HuH-7 (cell line): ENCODE measurements at places on chromosomes 16 and 17.

- DNase-seq, result no peak
These were observed 42.7 kb downstream of the TIMM22 start for GRCh38 chr17:1039511-1040215.

GRCh38 chr17:2108170-2108569, 53.3 kb downstream of the HIC1 start:
- no peak for DNase-seq

DNA sequence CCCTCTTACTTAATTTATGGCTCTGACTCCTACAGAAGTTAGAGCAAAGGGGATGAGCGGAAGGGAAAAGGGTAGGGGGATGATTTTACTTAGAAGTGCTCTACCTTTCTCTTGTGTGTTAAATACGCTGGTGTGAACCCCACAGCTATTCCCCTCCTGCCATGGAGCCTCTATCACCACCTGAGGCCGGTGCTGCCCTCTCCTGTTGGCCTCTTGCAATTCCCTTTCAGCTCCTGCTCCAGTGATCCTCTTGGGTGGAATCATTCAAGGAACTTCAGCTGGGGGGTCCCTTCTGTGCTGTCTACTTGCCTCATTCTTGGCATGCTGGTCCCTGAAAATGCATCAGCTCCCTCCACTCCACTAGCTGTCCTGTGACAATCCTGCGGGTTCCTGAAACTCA, 41.8 kb upstream of the CDH8 start:
- no peak for DNase-seq

DNA sequence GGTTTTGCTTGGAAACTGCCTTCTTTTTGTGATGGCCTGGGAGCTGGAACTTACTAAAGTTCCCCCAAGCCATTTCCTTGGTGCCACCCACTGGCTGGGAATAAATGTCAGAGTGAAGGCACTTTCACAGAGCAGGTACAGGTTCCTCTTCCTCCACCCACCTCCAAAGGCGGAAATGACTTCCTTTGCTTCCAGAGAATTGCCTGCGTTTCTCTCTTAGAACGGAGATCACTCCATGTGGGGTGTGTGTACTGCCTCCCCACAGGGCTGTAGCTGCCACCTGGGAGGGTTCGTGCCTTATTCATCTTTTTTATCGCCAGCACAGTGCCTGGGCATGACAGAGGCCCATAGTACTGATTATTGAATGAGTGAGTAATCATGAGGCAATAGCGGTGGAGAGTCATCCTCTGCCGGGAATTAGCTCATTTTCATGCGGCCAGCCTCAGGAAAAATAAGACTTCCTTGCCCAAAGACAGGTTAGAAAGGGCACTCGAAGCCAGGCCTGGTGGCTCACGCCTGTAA, 32.2 kb upstream of the HAS3 start:
- DNase-seq, result no peak

DNA sequence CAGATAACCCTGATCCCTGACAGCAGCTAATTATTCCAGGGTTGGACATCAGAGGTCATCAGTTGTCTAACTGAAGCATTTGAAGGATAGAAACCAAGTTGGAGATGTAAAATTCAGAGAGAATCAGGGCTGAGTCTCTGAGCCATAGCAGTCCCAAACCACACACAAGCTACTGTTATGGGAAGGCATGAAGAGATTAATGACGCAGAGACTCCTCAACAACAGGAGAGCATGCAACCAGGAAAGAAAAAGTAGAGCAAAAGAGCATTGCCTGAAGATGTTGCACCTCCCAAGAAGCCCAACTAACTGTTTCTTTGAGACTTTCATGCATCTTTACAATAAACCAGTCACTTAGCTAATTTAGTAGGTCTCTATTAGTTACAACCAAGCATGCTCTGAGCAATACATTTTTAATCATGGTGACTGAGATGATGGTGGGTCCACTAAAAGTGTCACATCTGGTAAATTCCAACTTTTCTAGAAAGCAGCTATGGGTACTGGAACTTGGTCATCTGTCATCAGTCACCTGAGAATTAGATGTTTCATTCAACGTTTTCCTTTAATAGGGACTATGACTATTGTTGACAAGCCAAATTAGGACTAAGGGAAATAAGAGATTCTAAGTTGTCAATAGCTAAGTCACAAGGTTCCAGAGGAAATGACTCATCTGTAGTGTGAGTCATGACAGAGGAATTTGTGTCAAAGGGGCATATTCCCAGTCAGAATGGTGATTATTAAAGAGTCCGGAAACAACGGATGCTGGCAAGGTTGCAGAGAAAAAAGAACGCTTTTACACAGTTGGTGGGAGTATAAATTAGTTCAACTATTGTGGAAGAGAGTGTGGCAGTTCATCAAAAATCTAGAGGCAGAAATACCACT, 239.8 kb downstream of the CHD9NB start:
- no peak for DNase-seq

- DNase-seq, result no peak
These were observed 22.2 kb downstream of the CARD14 start for GRCh38 chr17:80191865-80192661.

GRCh38 chr17:74305865-74306654, 20.0 kb upstream of the KIF19 start:
- DNase-seq, result no peak

DNA sequence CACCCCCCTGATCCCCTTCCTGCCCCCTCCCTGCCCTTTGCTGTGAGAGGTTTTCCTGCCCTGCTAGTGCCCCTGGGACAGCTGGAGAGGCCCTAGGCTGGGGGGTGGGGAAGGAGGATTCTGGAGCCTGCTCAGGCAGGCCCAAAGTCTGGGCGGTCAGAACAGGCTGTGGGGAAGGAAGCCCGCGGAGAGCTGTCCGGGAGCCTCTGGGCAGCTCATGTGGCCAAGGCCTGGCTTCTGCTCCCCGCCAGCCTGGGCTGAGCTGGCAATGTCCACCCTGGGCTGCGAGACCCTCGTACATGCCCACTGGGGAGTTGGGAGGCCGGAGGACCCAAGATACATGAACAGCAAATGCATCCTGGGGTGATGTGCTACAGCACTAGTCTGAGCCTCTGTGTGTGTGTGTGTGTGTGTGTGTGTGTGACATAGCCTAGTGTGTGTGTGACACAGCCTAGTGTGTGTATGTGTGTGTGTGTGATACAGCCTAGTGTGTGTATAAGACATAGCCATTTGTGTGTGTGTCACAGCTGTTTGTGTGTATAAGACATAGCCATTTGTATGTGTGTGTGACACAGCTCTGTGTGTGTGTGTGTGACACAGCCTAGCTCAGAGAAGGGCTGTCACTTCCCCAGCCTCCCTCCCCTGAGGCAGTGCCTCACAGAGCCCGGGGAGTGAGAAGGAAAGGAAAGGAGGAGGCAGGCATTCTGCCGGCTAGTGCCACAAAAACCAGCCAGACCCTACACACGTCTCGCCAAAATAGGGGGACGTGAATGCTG, 201.4 kb upstream of the CIBAR2 start:
- DNase-seq, result no peak
